ENCODE measurements at places on chromosomes 3 and 15.
A peak's percentile ranks its signal among the peaks of the same experiment; 100 is the strongest.

DNA sequence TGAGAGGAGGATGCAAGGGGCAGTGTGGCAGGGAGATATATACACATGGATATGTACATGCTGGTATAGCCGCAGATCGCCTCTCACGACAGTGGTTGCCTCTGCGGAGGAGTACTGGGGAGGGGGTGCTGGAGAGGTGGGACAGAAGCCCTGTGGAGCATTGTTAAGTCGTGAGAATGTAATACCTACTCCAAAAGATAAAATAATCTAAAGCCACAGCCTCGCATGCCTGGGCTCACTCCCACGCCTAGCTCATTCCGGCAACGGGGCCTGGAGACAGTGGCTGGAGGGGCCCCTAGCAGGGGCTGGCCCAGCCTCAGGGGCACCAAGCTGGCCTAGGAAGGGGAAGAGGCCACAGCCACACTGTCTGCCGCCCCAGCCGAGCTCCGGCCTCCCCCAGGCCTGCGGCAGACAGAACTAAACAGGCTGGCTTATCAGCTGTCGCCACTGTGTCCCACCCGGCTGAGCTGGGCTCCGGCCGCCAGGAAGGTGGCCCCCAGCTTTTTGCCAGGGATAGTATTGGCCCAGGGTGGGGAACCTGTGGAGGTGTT is 65.1 kb upstream of the LCTL start:
- DNase-seq: no peak

DNA sequence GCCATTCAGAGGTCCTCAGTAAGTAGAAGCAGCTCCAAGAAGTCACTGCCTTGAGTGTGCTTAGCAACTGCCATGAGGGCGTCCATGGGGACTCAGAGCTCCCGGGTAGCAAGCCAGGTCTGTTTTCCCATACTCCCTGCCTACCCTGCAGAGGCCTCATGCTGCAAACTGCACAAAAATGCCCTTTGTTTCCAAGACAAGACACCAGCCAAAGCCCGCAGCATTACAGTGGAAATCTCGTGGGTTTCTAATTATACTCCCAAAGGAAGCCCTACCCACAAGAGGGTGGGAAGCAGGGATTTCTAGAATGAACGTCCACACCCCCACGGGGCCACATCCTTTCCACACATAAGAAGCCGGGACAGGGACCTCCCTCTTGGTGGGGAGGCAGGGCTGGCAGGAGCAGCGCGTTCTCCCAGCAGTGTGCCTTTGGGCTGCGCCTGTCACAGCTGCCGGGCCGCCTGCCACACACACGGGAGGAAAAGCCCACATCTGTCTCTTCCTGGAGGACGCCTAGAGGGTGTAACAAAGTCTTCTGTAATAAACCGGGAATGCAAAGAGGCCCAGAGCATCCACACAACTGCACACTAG is 31.1 kb downstream of the FAM174B start:
- no peak for DNase-seq

DNA sequence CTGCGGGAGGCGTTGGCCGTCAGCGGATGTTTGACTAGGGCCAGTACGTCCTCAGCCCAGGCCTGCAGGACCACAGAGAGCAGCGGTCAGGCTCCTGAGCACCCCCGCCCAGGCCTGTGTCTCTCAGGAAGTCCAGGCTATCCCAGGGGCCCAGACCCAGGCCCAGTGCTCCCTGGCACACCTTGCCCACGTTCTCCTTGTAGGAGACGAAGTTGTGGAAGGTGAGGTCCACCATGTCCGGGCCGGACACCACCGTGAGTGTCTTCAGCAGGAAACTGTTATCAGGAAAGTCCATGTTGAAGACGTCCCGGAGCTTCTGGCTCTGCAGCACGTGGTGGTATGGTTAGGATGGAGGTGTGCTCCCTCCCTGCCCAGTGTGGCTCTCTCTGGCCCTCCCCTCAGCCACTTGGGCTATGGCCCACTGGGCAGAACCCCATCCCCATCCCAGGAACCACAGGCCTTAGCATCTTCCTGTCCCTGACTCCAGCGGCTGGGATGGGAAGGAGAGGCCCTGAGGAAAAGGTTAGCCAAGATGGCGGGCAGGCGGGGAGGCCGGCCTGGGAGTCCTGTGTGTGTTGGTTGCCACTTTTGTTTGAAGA is 5.3 kb downstream of the PLCB2 start:
- no peak for DNase-seq

GRCh38 chr15:83200162-83200561 is 7.5 kb downstream of the HDGFL3 start:
- DNase-seq: no peak

DNA sequence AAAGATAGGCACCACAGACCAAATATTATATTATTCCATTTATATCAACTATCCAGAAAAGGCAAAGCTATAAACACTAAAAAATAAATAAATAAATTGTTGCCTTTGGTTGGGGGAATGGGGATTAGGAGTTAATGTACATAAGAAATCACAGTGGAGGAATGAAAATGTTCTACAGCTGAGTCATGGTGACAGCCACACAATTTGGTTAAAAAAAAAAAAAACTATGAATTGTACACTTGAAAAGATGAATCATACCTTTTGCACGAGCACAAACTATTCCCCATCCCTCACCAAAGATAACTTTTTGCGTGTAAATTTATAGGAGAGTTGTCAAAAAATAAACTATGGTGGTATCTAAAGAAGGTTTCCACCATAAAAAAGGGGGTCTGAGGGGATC is 103.2 kb downstream of the TBC1D5 start:
- peak; percentile 10 for DNase-seq

DNA sequence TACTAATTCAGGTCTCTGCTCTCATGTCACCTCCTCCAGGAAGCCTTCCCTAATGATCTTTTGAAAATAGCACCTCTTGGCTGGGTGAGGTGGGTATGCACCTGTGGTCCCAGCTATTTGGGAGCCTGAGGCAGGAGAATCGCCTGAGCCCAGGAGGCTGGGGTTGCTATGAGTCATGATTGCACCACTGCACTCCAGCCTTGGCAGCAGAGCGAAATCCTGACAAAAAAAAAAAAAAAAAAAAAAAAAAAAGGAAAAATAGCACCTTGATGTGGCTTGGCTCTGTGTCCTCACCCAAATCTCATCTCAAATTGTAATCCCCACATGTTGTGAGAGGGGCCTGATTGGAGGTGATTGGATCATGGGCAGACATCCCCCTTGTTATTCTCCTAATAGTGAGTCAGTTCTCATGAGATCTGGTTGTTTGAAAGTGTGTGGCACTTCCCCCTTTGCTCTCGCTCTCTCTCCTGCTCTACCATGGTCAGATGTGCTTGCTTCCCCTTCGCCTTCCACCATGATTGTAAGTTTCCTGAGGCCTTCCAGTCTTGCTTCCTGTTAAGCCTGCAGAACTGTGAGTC is 11.2 kb upstream of the RNU6-1 start:
- no peak for DNase-seq

- no peak for DNase-seq
Observed at GRCh38 chr3:66948838-66949237, 49.3 kb upstream of the KBTBD8 start.

- peak; percentile 96 for DNase-seq
Observed at GRCh38 chr3:154120961-154121700, at the start of gene ARHGEF26. TSS of gene ARHGEF26 (plus strand) at chr3:154121390. CDS start at chr3:154121993, 603 bp downstream.

DNA sequence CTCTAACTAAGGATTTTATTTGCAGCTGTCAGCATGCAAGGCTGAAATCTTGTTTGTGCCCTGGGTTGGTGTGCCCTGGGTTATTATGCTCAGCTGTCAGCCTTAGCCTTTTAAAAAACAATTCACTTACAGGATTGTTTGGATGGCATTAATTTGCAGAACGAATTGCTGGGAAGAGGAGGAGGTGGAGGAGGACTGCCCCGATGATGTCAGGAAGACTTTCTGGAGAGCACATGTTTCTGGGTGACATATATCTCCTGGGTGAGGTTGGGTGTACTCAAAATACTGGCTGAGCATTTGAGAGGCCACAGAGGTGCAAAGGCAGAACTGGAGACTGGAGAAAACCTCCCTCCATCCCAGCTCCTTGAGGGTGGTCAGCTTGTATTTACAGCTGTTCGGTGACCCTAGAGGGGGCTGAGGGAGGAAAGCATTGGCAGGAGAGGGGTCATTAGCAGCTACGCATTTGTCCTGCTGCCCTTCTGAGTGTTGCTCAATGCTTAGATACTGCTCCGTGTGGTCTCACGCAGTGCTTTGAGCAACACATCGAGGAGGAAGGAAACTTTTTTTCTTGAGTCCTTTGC is 59.8 kb upstream of the PSMD6 start:
- DNase-seq: no peak

- no peak for DNase-seq
Observed at GRCh38 chr3:3288255-3288654, 108.8 kb upstream of the CRBN start.

DNA sequence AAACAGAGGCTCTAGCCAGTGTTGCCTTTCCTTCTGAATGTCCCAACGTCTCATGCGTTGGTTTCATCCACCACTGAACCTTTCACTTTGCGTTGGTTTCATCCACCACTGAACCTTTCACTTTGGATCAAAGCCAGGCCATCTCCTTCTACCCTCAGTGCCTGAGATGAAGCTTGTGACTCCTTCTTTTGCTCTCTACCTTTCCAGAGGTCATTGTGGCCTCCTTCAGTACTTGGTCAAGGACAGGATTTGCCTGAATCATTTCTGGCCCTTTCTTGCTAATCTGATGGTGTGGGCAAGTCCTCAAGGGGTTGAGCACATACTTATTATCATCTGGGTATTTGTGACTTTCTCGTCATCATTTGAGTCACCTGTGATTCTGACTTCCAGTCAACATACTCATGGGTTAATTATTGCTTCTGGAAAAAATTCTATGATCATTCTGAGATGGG is 50.0 kb downstream of the SELENOT start:
- DNase-seq: no peak

DNA sequence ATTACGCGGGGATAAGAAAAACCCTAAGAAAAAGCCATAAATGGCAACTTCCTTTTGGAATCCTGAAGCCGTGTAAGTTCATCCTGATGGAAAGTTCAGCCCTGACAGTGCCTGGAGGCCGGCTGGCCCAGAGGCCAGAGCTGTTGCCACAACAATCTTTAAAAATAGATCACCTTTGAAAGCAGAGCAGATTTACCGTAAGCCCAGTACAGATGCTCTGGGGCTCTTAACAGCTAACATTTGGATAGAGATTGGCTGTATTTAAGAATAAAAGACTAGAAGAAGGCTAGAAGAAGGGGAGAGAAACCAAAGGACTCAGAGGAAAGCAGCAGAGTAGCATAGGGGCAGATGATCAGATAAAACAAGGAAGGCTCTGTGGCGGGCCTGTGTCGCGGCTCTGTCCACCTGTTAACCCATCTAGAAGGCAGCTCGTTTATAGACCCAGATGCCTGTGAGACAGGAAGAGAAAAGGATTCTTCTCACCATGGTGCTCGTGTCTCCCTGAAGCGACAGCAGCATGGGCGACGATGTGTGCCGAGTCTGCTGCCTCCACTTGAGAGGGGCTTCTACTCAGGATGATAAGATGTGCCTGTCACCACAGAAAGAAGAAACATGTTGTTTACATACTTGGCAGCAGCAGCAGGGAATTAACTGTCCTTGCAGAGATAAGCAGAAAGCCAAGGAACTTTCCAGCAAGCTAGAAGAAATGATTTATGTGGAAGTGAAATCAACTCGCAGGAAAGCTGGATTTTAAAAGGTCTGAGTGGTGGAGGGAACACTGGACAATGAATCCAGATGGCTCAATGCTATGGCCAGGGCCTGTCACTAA is 69.9 kb downstream of the SYNM start:
- no peak for DNase-seq

DNA sequence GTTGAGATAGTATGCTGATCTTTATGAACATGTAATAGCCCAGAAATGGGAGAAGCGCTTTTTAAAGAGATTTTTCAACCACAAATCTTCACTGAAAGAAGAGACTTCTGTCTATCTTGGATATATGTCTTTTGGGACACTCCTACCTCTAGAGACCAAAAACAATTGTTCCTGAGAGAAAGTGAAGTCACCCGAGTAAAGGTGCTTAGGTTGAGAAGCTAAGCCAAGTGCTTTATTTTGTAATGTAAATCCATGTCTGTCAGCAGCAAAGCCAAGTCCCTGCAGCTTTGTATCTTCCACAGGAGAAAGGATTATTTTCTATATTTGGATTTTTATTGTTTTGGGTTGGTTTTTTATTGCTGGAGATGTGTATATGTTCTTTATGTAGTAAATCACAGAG is 32.1 kb upstream of the B3GALNT1 start:
- DNase-seq: no peak

- peak; percentile 4 for DNase-seq
Observed at GRCh38 chr3:86865506-86865905, 125.4 kb downstream of the VGLL3 start.

GRCh38 chr3:132232231-132232792 is 84.9 kb upstream of the ACP3 start:
- DNase-seq: no peak

DNA sequence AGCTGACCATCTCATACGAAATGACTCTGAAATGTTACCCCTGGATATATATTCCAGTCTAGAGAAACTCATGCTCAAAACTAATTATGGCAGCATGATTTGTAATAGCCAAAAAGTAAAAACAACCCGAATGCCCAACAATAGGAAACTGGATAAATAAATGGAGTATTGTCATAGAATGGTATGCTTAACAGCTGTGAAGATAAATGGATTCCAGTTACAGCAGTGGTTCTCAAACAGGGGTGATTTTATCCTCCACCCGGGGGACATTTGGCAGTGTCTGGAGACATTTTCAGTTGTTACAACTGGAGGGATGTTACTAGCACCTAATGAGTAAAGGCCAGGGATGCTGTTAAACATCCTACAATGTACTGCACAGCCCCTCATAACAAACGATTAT is 52.3 kb upstream of the PIAS1 start:
- no peak for DNase-seq

DNA sequence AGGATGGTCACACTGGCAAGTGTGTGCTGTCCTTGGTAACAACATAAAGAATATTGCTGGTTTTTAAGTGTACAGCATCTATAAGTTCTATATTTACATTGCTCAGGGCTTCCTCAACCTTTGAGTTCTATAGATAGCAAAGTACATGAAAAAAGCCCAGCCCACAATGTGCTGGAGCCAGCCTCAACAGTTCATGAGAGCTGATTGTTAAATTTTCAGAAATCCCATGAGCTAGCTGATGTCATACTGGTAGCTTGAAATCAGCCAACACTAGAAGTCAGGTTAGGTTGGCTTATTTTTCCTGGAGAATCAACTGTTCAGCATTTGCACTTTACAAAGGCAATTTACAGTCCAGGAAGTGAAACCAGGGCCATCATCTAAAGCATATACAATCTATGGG is 102.8 kb downstream of the STRIT1 start:
- DNase-seq: no peak

Measured in AG08396 (cell line).